Activated CD8-positive, alpha-beta memory T cell treated with anti-CD3 and anti-CD28 coated beads, Interleukin-2, amount 10 ng/mL, durations not matched to agents 7 days and 5 days (primary cell): ENCODE measurements at places on chromosomes 3 and 15. TPM values are rescaled to one million over a fixed set of nuclear protein-coding genes. Genes with fewer than 3 reads are reported as not detected.
A peak's percentile ranks its signal among the peaks of the same experiment; 100 is the strongest.

DNA sequence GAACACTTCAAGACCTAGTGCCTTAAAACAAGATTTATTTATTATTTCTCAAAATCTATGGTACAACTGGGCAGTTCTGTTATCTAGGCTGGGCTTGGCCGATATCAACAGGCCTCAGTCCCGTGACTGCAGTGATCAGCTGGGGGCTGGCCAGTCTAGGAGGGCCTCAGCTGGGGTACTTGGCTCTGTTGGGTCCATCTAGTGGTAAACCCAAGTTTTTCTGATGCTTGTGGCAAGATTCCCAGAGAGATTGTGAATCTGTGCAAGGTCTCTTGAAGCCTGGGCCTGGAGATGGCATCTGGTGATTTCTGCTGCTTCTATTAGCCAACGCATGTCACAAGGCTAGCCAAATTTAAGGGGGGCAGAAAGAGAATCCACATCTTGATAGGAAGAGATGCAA is 482.4 kb upstream of the SGO1 start:
- no peak overlapping the region for H3K27ac ChIP-seq
- no peaks in the 10 kb centered on the region for H3K4me1 ChIP-seq
- no peak overlapping the region for H3K4me3 ChIP-seq
- H3K36me3 ChIP-seq = no peaks in the 10 kb centered on the region
- H3K27me3 ChIP-seq = no peaks in the 10 kb centered on the region
- DNase-seq = no peak

GRCh38 chr15:40307421-40308211 is at the start of gene PLCB2:
Gene PLCB2 (minus strand): TSS chr15:40307935. CDS start chr15:40307672, 263 bp downstream.
- peaks cover 30% of the 10 kb centered on the region for H3K4me1 ChIP-seq
- peaks cover 9% of the 10 kb centered on the region for H3K27me3 ChIP-seq
- peak; percentile 81 for DNase-seq

DNA sequence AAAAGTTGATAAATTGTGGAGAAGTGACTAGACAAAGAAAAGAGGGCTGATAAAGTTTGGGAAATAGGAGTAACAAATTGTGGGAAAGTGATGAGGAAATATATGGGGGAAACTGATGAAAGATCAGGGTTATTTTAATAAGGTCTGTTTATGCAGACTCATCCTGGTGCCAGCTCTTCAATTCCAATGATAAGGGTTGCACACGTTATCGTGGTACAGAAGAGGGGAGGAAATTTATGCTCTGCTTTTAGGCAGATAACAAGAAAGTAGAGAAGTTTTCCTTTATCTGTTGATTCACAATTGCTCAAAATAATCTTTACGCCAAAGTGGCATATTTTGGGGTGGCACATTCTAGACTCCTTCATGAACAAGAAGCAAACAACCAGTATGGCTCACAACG is 32.1 kb upstream of the LIPC start:
- H3K4me1 ChIP-seq = no peaks in the 10 kb centered on the region
- H3K36me3 ChIP-seq = no peaks in the 10 kb centered on the region
- no peak overlapping the region for H3K4me3 ChIP-seq
- H3K27me3 ChIP-seq = peaks cover 10% of the 10 kb centered on the region
- no peak overlapping the region for H3K27ac ChIP-seq

DNA sequence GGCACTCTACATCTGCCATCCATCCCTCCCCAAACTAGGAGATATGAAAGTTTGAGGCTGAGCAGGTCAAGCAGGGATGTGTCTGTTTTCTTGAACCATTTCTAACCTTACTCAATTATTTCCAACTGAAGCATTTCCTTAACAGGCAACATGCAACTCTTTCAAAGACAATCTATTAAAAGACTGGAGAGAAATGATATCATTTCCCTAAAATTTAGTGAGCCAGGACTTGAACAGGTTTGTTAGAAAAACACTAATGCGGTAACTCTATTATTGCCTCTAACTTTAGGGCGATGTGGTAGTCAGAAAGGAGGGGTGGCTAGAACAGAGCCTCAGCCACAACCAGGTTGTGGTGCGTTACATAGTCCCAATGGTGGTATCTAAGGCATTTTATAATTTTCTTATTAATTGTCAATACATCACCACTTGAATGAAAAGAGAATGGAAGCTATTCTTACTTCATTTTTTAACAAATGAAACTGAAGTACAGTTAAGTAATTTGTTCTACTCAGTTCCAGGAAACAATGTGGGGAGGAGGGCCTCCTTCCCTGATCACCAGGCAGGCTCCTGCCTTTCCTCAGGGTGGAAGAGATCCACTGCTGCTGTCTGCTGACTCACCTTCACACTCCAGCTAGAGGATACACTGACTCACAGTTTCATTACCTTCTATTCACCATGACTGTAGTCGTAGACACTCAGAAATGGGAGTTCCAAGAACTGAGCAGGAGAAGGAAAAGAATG is 22.8 kb downstream of the MYO1E start:
- peak overlapping the region; percentile 68 for H3K27ac ChIP-seq
- peaks cover 56% of the 10 kb centered on the region for H3K4me1 ChIP-seq
- DNase-seq = peak; percentile 54

DNA sequence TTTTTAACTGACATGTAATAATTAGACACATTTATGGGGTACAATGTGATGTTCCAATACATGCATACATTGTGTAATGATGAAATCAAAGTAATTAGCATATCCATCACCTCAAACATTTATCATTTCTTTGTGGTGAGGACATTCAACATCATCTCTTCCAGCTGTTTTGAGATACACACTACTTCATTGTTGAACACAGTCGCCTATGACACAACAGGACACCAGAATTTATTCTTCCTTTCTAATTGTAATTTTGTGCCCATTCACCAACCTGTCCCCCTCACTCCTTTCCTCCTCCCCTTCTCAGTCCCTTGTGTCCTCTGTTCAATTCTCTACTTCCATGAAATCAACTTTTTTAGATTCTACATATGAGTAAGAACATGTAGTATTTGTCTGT is 113.4 kb upstream of the CBLB start:
- H3K4me1 ChIP-seq = peaks cover 11% of the 10 kb centered on the region
- H3K27me3 ChIP-seq = no peaks in the 10 kb centered on the region
- no peak overlapping the region for H3K27ac ChIP-seq
- no peak for DNase-seq
- peaks cover 24% of the 10 kb centered on the region for H3K36me3 ChIP-seq
- no peak overlapping the region for H3K4me3 ChIP-seq

DNA sequence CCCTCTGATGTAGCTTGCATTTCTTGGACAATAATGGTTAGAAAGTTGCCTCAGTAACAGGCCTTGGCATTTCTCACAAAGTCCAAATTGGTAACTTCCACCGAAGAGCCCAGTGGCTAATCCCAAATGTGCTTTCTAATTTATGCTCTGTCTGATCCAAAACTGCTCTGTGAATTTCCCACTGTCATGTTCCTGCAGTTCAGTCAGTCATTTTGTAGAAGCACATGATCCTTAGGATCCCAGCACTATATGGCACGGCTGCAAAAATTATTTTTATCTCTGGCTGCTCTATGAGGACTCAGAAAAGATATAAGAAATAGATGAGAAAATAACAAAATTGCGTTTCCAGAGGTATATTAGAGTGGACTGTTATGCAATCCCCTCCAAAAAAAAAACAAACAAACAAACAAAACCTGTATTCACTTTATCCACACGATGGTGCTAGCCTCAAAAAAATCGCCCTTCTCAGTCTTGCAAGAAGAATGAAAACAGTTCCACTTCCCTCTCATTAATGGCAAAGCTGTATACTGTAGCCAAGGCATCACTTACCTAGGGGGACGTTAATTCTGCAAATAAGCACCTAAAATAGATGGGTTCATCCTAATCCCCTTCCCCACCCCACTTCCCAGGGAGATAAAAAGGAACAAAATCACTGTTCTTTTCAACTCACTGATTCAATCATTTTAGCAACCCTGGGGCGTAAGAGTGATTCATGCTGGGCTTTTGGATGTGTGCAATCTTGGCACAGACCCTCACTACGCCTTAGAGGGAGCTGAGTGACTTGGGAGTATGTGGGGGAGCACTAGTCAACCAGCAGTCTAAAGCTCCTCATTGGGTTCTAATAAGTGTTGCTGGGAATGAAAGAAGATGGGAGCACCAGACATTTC is 61.3 kb downstream of the TMCO5A start:
- H3K27ac ChIP-seq = no peak overlapping the region
- no peaks in the 10 kb centered on the region for H3K36me3 ChIP-seq
- no peak for DNase-seq
- no peaks in the 10 kb centered on the region for H3K4me1 ChIP-seq

DNA sequence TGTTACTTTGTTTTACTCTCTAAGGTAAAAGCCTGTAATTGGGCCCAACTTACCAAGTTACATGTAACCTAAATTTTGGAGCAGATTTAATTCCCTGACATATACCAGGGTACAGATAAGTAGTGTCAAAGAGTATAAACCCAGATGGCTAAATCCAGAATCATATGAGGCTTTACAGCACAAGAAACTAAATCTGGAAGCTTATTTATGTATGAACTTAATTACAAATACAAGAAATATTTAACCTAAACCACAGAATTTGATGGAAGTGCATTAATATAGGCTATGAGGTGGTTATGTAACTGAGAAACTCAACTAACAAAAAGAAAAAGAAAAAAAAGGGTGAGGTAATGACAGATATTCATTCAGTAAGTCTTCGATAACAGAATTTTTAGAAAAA is 930.2 kb upstream of the ALCAM start:
- H3K4me1 ChIP-seq = no peaks in the 10 kb centered on the region
- H3K27ac ChIP-seq = no peak overlapping the region
- H3K4me3 ChIP-seq = no peak overlapping the region
- no peaks in the 10 kb centered on the region for H3K27me3 ChIP-seq

- H3K4me1 ChIP-seq = no peaks in the 10 kb centered on the region
- no peak overlapping the region for H3K4me3 ChIP-seq
- peaks cover 3% of the 10 kb centered on the region for H3K27me3 ChIP-seq
- H3K36me3 ChIP-seq = no peaks in the 10 kb centered on the region
- H3K27ac ChIP-seq = no peak overlapping the region
These were observed 332.0 kb upstream of the RASGRP1 start for GRCh38 chr15:38896647-38897046.

Gene ITIH4
- total RNA-seq = 24.9 TPM

Gene MED12L
- total RNA-seq = 2.2 TPM

Gene TMEM212
- total RNA-seq = not detected

Gene ANKUB1
- not detected for total RNA-seq

Gene FEZF2
- not detected for total RNA-seq
